ENCODE measurements at places on chromosomes 3 and 15. TPM values are rescaled to one million over a fixed set of nuclear protein-coding genes. Genes with fewer than 3 reads are reported as not detected.
A peak's percentile ranks its signal among the peaks of the same experiment; 100 is the strongest.

DNA sequence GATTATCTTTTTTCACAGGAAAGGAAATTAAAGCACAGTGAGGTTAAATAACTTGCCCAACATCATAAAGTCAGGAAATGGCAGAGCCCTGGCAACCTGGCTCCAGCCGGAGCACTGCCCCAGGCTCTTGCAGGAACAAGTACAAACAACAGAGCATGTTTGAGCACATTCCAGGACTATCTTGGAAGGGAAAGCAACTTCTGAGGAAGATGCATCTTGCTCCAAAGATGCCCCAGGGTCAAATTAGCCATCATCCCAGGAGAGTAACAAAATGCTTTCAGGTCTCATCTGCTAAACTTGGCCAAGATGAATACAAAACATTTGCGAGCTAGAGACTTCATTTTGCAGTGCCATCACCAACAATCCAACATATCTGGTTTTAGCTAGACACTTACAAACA lies 162.4 kb upstream of the LRRN1 start:
- DNase-seq: no peak

- DNase-seq: peak; percentile 82
These were observed 62.7 kb downstream of the ASTE1 start for GRCh38 chr3:130963878-130964277.

DNA sequence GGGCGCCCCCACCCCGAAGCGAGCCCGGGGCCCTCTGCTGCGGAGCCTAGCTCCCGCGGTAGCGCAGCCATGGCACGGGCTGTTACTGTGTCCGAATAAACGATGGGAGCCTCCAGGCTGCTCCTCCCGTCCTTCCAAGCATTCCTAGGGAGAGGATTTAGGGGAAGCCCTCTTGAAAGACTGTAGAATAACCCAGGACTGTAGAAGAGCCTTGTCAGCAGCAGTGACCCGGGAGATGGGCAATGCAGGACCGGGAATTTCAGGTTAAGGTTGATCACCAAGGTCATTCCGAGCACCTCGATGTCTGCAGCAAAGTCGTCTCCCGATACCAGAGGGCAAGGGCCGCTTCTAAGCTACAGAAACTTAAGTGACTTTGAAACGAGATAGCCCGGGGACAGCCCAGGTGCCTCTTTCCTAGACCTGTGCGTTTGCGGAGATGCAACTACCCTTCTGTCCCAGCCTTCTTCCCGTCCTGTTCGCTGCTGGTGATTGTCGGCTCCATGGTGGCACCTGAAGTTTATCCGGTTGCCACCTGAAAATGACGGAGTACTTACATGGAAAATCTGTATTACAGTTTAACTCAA lies 753 bp upstream of the MYO5A start:
- DNase-seq: no peak

GRCh38 chr3:49554633-49555265 lies 472 bp downstream of the BSN start:
- no peak for DNase-seq

DNA sequence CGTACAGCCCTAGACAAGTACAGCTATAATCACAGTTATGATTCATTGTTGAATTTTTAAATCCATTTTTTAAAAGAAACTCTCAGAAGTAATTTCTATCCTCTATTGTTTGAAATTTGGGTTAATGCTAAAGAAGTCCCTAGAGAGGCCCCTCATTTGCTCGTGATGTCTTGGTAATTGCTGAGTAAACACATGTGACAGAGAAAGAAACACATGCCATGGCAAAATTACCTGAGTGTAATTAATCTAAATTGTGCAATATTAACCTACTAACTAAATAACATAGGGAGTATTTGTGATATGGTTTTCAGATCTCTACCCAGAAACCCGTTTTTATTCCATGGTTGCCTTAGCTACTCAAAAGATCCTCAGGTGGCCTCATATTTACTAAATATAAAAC lies 10.8 kb downstream of the NEK10 start:
- DNase-seq: no peak

- peak; percentile 24 for DNase-seq
These were observed 28.9 kb upstream of the KLHL6 start for GRCh38 chr3:183584246-183584913.

- DNase-seq: no peak
These were observed 45.5 kb downstream of the HPS3 start for GRCh38 chr3:149174901-149175300.

DNA sequence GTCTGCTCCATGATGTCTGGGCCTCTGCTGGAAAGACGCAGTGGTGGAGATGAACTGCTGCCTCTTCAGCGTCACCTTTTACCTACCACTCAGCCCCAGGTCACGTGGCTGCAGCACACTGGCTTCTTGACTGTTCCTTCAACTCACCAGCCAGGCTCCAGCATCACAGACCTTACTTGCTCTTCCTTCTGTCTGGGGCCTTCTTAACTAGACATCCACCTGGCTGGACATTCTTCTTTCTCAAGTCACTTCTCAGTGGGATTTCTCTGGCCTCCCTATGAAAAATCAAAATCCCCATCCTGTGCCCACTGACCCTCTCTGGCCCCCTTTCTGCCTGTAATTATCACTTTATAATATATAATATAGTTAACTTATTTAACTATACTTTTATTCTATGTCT lies 29.7 kb upstream of the NSMCE3 start:
- no peak for DNase-seq

- DNase-seq: no peak
These were observed 57.2 kb downstream of the IL16 start for GRCh38 chr15:81253846-81254245.

- no peak for DNase-seq
These were observed 25.4 kb upstream of the SRP14 start for GRCh38 chr15:40064231-40064894.

DNA sequence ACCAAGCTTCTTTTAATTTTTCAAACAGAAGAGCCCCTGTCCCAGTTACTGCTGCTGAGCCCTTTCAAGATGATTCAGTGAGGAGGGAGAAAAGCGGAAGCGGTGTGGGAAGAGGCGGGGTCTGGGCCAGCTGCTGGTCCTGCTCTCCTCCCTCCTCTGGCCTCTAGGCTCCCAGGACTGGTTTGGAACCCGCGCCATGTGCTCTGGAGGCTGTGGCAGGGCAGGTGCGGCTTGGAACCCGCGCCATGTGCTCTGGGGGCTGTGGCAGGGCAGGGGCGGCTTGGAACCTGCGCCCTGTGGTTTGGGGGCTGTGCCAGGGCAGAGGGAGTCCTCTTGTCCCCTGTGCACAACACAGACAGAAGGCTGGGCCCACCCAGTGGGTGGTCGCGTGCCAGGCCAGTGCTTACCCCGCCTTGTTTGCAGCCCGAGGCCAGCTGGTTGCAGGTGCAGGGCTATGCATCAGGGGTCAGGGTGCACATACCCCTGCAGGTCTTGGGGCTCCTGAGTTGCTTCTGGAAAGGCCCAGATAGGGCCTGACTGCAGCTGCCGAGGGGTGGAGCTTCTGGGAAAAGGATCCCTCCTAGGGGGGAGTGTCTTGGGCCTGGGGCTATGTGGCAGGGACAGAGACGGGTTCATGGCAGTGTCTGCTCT lies 12.2 kb downstream of the ALG1L2 start:
- DNase-seq: no peak

GRCh38 chr3:194208709-194209108 lies 72.8 kb downstream of the HES1 start:
- DNase-seq: no peak

- DNase-seq: peak; percentile 65
These were observed 419.3 kb downstream of the MAGI1 start for GRCh38 chr3:65619451-65619881.

DNA sequence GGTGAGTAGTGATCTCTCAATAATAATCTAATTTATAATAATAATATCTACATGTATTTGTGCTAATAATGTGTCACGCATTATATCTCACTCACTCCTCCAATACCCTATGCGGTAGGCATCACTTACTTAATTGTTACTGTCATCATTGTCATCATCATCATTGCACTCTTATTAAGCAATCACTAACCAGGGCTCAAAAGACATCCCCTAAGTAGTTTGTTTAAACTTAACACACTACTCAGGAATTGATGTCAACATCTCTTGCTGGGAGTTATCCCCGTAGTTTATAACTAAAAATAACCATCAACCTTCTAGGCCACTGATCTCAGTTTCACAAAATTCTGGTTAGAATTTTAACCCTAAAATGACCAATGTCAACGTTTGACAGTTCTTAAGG lies 56.8 kb upstream of the ICE2 start:
- no peak for DNase-seq

DNA sequence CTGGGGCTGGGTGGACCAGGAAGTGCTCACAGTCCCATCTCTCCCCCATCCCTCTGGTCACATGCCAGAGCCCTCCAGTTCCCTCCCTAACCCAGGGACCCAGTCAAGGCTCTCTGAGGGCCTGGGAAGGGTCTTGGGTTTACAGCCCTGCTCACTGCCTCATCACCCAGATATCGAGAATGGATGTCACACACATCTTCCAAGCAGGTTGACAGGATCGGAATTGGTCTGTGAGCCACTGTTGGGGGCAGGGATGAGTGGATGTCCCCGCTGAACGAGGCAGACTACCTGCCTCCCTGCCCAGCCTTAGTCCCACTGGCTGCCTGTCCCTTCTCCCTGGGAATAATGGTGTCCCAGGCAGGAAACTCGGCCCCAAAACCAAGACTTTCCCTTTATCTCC lies 20.0 kb upstream of the GOLGA6C start:
- DNase-seq: no peak

DNA sequence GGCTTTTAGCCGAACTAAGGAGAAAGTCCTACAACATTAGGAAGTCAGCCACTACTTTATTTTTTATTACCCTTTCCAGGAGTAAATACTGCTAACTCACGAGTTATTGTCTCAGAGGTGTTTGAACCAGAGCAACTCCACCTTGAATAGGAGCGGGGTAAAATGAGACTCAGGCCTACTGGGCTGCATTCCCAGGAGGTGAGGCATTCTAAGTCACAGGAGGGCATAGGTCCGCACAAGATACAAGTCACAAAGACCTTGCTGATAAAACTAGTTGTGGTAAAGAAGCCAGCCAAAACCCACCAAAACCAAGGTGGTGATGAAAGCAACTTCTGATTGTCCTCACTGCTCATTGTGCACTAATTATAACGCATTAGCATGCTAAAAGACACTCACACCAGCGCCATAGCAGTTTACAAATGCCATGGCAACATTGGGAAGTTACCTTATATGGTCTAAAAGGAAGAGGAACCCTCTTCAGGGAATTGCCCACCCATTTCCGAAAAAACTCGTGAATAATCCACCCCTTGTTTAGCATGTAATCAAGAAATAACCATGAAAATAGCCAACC lies 555.9 kb downstream of the IGSF11 start:
- no peak for DNase-seq

Gene SNTN
- polyA plus RNA-seq: not detected

Gene CYP1A2
- polyA plus RNA-seq: not detected

Gene CPLX3
- not detected for polyA plus RNA-seq

Gene CYP11A1
- polyA plus RNA-seq: 0.14 TPM

Gene OR5K4
- not detected for polyA plus RNA-seq

Gene TRAK1
- 22.3 TPM for polyA plus RNA-seq

Gene NMNAT3
- 0.22 TPM for polyA plus RNA-seq

Gene PPP1R14D
- not detected for polyA plus RNA-seq

Gene ARGFX
- not detected for polyA plus RNA-seq

Gene MOBP
- not detected for polyA plus RNA-seq

Gene APEH
- polyA plus RNA-seq: 108 TPM

Gene PIGX
- polyA plus RNA-seq: 8.5 TPM

Gene GPR149
- not detected for polyA plus RNA-seq

Gene GOLGA6A
- polyA plus RNA-seq: not detected

Gene ZDHHC3
- polyA plus RNA-seq: 92.7 TPM

All from AG04450 (cell line).